ENCODE measurements at places on chromosomes 3 and 15. TPM values are rescaled to one million over a fixed set of nuclear protein-coding genes. Genes with fewer than 3 reads are reported as not detected.

PPARG gene
- 56.0 TPM for total RNA-seq

- DNase-seq, result no peak
Measured at GRCh38 chr3:68458581-68458980, 473.8 kb downstream of the TAFA4 start.

TMEM266 gene
- not detected for total RNA-seq

ZSCAN29 gene
- 12.8 TPM for total RNA-seq

- DNase-seq, result no peak
Measured at GRCh38 chr15:55202206-55202605, 5.5 kb upstream of the RSL24D1 start.

GRCh38 chr3:29249829-29250345, 31.0 kb upstream of the RBMS3 start:
- DNase-seq, result no peak

GRCh38 chr3:165195640-165196576, at the start of gene SLITRK3:
Gene SLITRK3, minus strand, starts transcription at chr3:165196384. Its CDS starts 5,554 bp downstream, at chr3:165190830.
- no peak for DNase-seq
